Regular cardiac myocyte (primary cell): ENCODE measurements at places on chromosomes 2 and 18. TPM values are rescaled to one million over a fixed set of nuclear protein-coding genes. Genes with fewer than 3 reads are reported as not detected.

The GPBAR1 gene
- total RNA-seq: 0.19 and 0.28 TPM in 2 replicates

The PARD6G gene
- total RNA-seq: 1.2 and 2.8 TPM in 2 replicates

The CPO gene
- total RNA-seq: under 0.01 TPM in 1 of 2 replicates, not detected in the other

The ESPNL gene
- total RNA-seq: 0.58 and 5.4 TPM in 2 replicates

The POTEJ gene
- not detected in 2 replicates for total RNA-seq

The CHRNA1 gene
- 0.28 and 0.38 TPM in 2 replicates for total RNA-seq

The KCNIP3 gene
- total RNA-seq: 0.77 and 1.4 TPM in 2 replicates

The ILKAP gene
- total RNA-seq: 18.0 and 35.9 TPM in 2 replicates

The RBKS gene
- 1.5 and 2.3 TPM in 2 replicates for total RNA-seq

The CPS1 gene
- total RNA-seq: 27.4 and 40.3 TPM in 2 replicates

The GPR75 gene
- 0.28 and 1.2 TPM in 2 replicates for total RNA-seq

The NOSTRIN gene
- 0.19 and 1.4 TPM in 2 replicates for total RNA-seq

The LAMA3 gene
- total RNA-seq: 0.96 and 4.8 TPM in 2 replicates

The TXNL1 gene
- total RNA-seq: 35.0 and 64.6 TPM in 2 replicates

The SKA1 gene
- total RNA-seq: 2.8 and 19.6 TPM in 2 replicates

The PAIP2B gene
- 0.58 and 1.1 TPM in 2 replicates for total RNA-seq

The CD28 gene
- under 0.01 TPM in 1 of 2 replicates, not detected in the other for total RNA-seq

The ITGA6 gene
- total RNA-seq: 16.3 and 22.6 TPM in 2 replicates

The EIF4E2 gene
- 81.5 and 158 TPM in 2 replicates for total RNA-seq

The FOXI3 gene
- not detected in 2 replicates for total RNA-seq

The CXCR4 gene
- total RNA-seq: 0.77 and 0.85 TPM in 2 replicates

The EVX2 gene
- total RNA-seq: not detected in 2 replicates

The AFF3 gene
- 2.0 and 2.9 TPM in 2 replicates for total RNA-seq

The AMER3 gene
- not detected in 2 replicates for total RNA-seq

The LDLRAD4 gene
- under 0.01 TPM in 2 replicates for total RNA-seq

The USP37 gene
- 13.4 and 18.9 TPM in 2 replicates for total RNA-seq

The ARHGEF33 gene
- total RNA-seq: under 0.01 and 0.85 TPM in 2 replicates

The SERPINB10 gene
- not detected in 2 replicates for total RNA-seq
